ENCODE measurements at places on chromosomes 2 and 18. TPM values are rescaled to one million over a fixed set of nuclear protein-coding genes. Genes with fewer than 3 reads are reported as not detected.

DNA sequence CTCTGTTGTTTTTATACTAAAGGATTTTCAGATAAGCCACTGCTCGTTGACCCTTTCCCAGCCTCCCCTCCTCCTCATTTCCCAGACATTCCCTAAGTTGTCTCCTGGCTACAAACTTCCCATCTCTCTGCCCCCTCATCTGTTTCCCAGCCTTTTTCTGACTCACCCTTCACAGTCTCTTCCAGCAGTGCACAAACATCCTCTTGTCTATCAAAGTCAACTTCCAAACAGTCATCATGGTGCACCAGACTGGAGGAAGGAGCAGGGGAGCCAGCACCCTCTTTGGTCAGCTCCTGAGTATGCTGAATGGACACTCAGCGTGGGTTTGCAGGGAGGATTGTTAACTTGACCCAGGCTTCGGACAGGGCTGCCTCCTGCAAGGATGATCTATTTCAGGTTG is 26.6 kb upstream of the SPRED2 start:
- H3K4me3 ChIP-seq = no peak overlapping the region
- peaks cover 31% of the 10 kb centered on the region for H3K27me3 ChIP-seq
- H3K4me1 ChIP-seq = no peaks in the 10 kb centered on the region
- no peak overlapping the region for H3K27ac ChIP-seq
- H3K36me3 ChIP-seq = no peaks in the 10 kb centered on the region
- DNase-seq = no peak

The SERPINB7 gene
- not detected for total RNA-seq

The UBE2E3 gene
- total RNA-seq = 37.8 TPM

DNA sequence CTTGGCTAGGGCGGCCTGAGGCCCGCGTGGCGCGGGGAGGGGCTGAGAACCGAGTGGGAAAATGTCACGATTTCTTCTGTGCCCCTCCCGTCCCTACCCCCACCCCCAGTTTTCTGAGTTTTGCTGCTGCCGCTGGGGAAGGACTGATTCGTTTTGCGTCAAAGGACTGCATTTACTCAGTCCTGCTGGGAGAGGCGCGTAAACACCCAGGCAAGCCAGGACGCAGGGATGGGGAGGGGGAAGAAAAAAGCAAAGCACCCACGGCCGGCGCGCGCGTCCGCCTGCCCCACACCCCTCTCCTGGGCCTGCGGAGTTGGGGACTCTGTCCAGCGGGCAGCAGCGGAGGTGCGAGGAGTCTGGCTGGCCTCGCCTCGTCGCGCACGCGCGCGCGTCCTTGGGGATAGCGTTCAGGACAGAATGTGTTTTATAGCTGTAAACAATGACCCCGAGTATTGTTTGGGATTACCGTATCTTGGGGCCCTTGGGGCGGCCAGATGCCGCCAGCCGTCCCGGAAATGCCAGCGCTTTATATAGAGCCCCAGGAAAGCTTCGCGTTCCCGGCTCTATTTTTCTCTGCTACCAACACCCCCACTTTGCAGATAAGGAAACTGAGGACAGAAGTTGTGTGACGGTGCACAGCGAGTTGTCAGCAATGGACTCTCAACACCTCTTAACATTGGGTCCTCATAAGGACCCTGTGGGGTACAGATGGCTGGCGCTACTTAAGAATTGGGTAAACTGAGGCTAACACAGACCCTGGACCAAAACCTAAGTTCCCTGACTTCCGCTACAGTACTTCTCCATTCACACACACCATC is 1.7 kb upstream of the FOSL2 start:
- DNase-seq = no peak
- peak overlapping the region; percentile 90 for H3K4me3 ChIP-seq
- H3K4me1 ChIP-seq = peaks cover 40% of the 10 kb centered on the region
- peaks cover 6% of the 10 kb centered on the region for H3K36me3 ChIP-seq
- peak overlapping the region; percentile 95 for H3K27ac ChIP-seq

- H3K27ac ChIP-seq = no peak overlapping the region
- H3K36me3 ChIP-seq = no peaks in the 10 kb centered on the region
- no peak overlapping the region for H3K4me3 ChIP-seq
- H3K4me1 ChIP-seq = peaks cover 36% of the 10 kb centered on the region
- H3K27me3 ChIP-seq = no peaks in the 10 kb centered on the region
Measured at GRCh38 chr18:80104364-80104779, 4.7 kb upstream of the ADNP2 start.

GRCh38 chr2:195694553-195694952 is 37.5 kb downstream of the SLC39A10 start:
- peaks cover 30% of the 10 kb centered on the region for H3K36me3 ChIP-seq
- H3K27ac ChIP-seq = no peak overlapping the region
- no peak for DNase-seq
- H3K27me3 ChIP-seq = no peaks in the 10 kb centered on the region
- H3K4me1 ChIP-seq = peaks cover 34% of the 10 kb centered on the region

Measured in activated T-cell treated with anti-CD3 and anti-CD28 coated beads, Interleukin-2, amount 50 U/mL, for 72 hours (primary cell).